Foreskin melanocyte (primary cell): ENCODE measurements at places on chromosomes 11 and 22.

- peak; percentile 68 for DNase-seq
Measured at GRCh38 chr11:35138606-35138942, 397 bp upstream of the CD44 start.

DNA sequence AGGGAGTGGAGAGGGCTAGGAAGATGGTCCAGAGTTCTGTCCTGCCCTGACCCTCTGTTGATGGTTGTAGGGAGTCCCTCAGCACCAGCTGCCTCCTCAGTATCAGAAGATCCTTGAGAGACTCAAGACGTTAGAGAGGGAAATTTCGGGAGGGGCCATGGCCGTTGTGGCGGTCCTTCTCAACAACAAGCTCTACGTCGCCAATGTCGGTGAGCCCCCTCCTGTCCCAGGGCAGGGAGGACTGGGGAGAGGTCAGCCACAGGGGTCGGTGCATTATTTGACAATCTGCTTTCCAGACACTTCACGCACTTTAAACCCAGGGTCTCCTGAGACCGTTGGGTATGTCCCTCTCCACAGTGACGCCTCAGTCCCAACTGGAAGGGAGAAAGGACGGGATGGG lies 18.1 kb downstream of the TAB1 start:
- DNase-seq, result no peak

GRCh38 chr22:46738647-46739093 lies 618 bp upstream of the CERK start:
- no peak for DNase-seq

DNA sequence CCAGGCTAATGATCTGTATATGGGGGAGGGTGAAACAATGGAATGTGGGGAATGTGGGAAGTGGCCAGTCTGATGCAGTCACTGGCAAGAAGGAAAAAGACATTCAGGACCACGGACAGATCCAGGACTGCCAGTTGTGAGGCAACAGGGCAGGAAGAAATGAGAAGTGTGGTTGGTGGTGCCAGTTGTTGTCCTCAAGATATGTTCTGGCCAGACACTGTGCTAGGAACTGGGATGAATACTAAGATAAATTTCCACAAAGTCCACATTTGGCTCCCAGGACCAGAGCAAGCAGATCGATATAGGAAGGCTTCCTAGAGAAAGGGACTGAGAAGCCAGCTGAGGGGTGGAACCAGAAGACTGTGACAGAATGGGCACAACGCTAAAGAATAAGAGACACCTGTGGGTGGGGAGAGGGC lies 6.8 kb upstream of the TPBGL start:
- peak; percentile 63 for DNase-seq

DNA sequence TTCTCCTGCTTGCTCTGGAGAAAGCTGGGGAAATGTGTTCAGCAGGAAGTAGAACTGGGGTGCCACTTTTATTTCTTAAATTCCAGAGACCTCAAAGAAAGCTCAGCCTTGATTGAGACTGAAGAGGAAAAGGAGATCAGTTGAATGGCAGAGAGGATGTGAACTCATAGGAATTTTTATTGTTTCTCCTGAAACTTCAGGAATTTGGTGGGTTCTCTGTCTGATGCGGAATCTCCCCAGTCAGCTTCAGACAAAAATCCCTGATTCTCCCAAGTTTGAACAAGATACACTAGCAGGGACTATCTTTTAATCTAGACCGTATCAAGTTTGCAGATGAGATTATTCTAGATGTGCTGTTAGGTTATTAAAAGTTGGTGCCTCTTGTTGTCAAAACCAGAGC lies 23.0 kb downstream of the EHF start:
- DNase-seq, result no peak

DNA sequence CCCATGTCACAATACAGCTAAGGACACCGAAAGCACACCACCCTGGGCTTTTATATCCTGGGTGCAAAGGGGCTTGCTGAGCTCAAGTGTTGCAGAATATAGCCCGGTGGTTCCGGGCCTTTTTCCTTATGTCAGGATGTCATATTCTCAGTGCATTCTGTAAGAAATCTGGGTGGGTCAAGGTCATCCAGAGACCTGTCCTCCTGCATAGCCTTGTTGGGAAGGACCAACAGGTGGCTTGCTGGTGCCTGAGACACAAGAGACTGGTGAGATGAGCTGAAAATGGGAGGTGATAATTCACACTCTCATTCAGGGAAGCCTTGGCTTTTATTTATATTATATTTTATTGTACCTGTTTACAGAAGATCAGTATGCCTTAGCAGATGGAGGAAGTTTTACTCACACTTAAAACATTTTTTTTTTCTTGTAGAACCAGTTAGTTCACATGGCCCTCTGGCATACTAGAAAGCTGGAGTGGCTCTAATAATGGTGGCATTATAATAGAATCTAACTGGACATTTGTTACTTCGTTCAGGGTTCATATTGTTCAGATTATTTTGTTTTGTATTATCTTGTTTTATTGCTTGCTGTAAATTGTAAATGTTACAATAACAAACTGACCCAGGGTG lies 14.6 kb upstream of the TMEM123 start:
- no peak for DNase-seq

DNA sequence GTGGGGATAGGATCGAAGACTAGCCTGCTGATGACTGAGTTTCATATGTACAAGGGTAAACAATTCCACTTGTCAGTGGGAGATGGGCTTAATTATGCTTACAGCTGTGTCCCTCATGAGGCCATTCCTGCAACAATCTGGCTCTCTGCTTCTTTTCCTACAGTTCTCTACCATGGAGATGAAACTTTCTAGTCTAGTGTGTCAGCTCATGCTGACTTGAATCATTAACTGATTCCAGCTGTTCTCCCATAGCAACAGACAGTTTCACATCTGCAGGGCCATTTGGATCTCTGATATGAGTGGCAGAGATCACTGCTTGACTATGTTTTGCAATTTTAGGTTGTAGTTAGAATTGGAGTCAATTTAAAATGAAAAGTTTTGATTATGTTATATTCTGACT lies 1251.7 kb upstream of the RAG2 start:
- DNase-seq, result no peak

GRCh38 chr11:116177521-116178210 lies 595.1 kb downstream of the BUD13 start:
- DNase-seq, result no peak

- no peak for DNase-seq
Measured at GRCh38 chr11:118436639-118437207, 431 bp downstream of the KMT2A start.

DNA sequence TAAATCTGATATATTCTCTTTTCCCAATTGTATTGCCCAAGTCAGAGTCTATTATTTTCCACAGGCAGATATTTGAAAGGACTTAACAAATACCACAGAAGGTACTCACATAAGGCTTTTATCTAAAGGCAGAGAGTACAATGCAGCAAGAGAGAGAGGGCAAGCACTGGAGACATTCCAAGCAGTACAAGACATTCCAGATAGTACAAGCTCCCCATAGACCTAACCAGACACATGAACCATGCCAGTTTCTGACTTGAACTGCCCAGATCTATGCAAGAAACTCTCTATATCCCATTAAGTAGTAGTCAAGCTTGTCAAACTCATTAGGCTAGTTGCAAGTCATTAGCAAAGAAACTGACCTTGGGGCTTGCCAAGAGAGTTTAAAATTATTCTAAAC lies 11.2 kb upstream of the MS4A6E start:
- no peak for DNase-seq

DNA sequence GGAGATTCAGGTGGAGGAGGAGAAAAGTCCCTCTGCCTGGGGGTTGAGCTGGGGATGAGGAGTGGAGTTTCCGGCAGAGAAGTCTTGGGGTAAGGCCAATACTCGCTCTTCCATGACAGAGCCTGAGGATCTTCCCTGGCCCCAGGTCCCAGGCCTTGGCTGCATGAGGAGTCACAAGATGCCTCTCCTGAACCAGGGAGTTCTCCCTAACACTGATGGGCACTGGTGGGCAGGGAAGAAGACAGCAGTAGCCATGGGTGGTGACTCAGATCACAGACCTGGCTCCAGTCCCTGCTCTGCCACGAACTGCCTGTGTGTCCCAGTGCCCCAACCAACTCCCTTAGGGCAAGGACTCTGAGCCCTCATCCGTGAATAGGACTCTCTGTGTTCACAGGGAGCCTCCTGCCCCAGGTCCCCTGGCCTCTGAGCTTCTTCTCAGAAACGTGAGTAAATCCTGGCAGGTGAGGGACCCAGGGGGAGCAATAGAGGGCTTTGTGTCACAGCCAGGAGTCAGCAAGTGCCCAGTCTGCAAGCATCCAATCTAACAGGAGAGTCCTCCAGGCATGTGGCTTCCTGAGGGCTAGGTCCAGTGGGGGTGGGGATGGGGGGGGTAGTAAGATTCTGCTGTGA lies 45.5 kb upstream of the FTH1 start:
- no peak for DNase-seq

- DNase-seq, result no peak
Measured at GRCh38 chr11:97717922-97718321, 1302.8 kb upstream of the CNTN5 start.

- no peak for DNase-seq
Measured at GRCh38 chr11:78346799-78347198, 70.8 kb downstream of the GAB2 start.

- DNase-seq, result no peak
Measured at GRCh38 chr11:39641751-39642150, 1817.7 kb downstream of the LRRC4C start.

DNA sequence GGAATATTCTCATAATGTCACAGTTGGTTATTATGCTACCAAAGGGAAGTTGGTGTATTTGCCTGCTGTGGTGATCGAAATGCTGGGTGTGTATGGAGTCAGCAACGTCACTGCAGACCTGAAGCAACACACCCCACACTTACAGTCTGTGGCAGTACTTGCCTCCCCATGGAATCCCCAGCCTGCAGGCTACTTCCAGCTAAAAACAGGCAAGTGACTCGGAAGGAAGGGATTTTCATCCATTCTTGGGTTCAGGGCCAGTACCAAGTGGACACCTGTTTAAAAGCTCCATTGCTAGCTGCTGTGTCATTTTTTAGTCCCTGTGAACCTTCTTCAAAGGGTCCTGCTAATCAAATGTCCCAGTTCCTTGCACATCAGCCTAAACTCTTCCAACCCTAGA lies 149.6 kb downstream of the C11orf91 start:
- DNase-seq, result no peak

- no peak for DNase-seq
Measured at GRCh38 chr11:131822506-131822905, 452.1 kb downstream of the NTM start.

- no peak for DNase-seq
Measured at GRCh38 chr11:8028766-8029165, 41.6 kb downstream of the EIF3F start.

DNA sequence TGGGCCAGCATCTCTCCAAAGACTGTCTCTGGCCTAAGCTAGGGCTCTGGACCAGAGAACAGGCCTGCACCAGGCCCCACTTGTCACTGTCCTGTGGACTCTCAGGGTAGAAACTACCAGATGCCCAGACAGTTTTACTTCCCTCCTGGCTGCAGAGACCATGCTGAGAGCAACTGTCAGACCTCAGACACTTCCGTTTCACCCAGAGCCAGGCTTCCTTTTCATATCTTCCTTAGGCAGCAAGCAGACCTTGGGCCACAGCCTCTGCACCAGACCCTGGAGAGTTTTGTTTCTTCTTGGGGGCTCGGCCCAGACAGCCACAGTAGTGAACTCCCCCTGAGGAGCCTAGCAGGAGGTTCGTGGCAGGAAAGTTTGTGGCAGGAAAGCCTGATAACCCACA lies 12.1 kb upstream of the FCHSD2 start:
- no peak for DNase-seq

- no peak for DNase-seq
Measured at GRCh38 chr11:92880381-92880780, 89.1 kb upstream of the MTNR1B start.

- DNase-seq, result no peak
Measured at GRCh38 chr11:70158757-70159389, 44.2 kb upstream of the FADD start.

- peak; percentile 56 for DNase-seq
Measured at GRCh38 chr22:28259774-28260312, 340.8 kb upstream of the PITPNB start.

DNA sequence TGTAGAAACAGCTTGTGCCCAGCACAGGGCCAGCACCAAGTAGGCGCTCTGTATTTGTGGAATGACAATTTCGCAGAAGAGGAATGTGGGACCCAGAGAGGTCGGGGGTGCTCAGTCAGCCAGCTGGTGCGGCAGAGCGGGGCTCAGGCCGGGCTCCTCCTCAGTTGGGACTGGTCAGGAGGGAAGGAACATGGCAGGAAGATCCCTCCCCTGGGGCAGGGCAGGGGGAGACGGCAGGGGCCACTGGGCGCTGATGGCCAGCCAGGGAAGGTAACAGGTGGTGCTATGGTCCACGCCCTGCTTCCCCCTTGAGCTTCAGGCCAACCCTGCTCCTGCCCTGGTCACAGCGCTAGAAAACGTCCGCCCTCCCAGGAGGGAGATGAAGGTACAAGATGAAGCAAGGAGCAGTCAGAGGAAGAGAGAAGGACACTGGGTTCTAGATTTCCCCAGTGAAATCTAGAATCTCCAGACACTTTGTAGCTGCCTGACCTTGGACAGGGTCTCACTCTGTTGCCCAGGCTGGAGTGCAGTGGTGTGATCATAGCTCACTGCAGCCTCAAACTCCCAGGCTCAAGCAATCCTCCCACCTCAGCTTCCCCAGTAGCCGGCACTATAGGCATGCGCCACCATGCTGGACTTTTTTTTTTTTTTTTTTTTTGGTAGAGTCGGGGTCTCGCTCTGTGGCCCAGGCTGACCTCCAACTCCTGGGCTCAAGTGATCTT lies 13.5 kb upstream of the SPI1 start:
- DNase-seq, result no peak

DNA sequence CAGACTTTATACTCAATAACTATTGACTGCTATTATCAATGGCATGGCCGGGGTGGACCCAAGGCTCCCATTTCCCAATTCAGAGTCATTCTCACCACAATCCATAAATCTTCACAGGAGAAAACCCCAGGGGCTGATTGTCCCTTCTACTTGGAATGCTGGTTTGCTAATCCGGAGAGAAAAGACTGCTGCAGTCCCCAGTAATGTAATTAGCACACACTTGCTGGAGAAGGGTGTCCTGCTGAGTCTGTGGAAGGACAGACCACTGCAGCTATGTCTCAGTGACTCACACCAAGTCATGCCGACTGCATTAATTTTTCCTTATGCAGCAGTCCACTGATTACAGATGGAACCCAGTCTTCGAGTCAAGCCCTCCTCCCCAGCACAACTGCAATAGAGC lies 5.9 kb upstream of the ETS1 start:
- no peak for DNase-seq

DNA sequence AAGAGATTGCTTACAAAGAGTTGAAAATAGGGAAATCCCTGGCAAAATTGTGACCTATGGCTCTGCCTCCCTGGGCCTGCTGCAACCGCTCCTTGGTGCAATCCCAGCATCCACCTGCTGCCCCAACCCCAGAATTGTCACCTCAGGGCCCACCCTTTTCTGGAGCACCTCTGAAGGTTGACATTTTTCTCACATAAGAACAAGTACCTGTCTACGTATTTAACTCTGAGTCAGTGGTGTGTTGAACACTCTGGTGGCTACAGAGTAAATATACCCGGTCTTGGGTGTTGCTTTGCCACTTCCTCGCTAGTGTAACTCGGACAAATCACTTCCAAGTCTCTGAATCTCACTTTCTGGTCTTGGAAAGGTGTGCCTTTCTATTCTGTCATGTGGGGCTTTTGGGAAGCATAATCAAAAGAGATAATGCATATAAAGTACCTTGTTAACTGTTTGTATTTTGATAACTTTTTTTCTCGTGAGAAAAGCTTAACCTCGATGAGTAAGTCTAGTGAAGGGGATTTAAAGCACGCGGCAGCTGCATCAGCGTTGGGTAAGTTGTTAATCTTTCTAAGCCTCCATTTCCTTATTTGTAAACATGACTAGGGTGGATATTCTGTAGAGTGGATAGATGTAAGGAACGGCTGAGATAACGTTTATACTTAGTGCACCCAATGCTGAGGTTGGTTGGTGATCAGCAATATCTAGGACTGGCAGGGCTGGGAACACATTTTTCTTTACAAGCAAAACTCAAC lies 881.2 kb downstream of the OPCML start:
- DNase-seq, result no peak
